ENCODE measurements at places on chromosomes 6 and 20. TPM values are rescaled to one million over a fixed set of nuclear protein-coding genes. Genes with fewer than 3 reads are reported as not detected.

The LGSN gene
- not detected for total RNA-seq

The NT5E gene
- total RNA-seq, result 280 TPM

The IP6K3 gene
- under 0.01 TPM for total RNA-seq

The GSTA2 gene
- total RNA-seq, result not detected

The CPXM1 gene
- total RNA-seq, result 0.88 TPM

DNA sequence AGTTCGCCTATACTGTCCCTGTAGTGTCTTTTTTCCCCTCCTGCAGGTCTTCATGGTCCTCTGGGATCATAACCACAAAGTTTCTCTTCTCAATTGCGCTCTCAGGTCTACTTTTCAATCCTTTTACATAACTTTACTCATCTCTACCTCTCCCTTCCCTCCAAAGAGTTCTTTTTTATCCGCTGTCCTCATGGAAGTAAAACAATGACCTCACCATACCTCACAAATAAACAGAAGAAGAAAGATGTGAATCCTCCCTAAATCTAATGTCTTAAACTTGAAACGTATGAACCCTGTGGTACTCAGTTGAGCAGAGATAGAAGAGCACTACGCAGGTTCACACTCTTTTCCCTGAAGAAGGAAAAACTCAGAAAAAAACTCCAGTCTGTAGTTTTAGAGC, 12.1 kb upstream of the HLA-DQA1 start:
- no peak overlapping the region for H3K4me3 ChIP-seq
- H3K27ac ChIP-seq, result no peak overlapping the region
- no peaks in the 10 kb centered on the region for H3K4me1 ChIP-seq
- no peaks in the 10 kb centered on the region for H3K36me3 ChIP-seq
- H3K27me3 ChIP-seq, result no peaks in the 10 kb centered on the region
- no peak for DNase-seq

GRCh38 chr6:167877994-167878779, 51.5 kb downstream of the AFDN start:
- no peak overlapping the region for H3K4me3 ChIP-seq
- no peak overlapping the region for H3K27ac ChIP-seq
- H3K27me3 ChIP-seq, result no peaks in the 10 kb centered on the region
- no peaks in the 10 kb centered on the region for H3K36me3 ChIP-seq
- no peaks in the 10 kb centered on the region for H3K4me1 ChIP-seq

- no peak for DNase-seq
- H3K36me3 ChIP-seq, result no peaks in the 10 kb centered on the region
- no peak overlapping the region for H3K4me3 ChIP-seq
- peaks cover 10% of the 10 kb centered on the region for H3K4me1 ChIP-seq
- H3K27ac ChIP-seq, result no peak overlapping the region
Observed at GRCh38 chr20:3678856-3679720, 2.7 kb downstream of the ADAM33 start.

DNA sequence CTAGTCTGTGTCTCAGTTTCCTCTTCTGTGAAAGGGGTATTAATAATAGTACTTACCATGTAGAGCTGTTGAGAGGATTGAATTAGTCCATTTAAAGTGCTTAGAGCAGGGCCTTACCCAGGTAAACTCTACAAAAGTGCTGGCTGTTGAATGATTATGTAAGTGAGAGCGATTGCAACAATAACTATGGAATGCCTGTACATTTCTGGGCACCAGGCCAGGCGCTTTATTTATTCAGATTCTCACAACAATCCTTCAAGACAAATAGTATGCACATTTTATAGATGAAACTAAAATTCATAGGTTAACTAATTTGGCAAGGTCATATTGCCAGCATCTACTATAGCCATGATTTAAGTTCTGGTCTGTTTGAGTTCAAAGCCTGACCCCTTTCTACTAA, 78.3 kb upstream of the MMS22L start:
- no peak overlapping the region for H3K4me3 ChIP-seq
- no peaks in the 10 kb centered on the region for H3K27me3 ChIP-seq
- H3K27ac ChIP-seq, result no peak overlapping the region
- DNase-seq, result peak; percentile 5
- no peaks in the 10 kb centered on the region for H3K36me3 ChIP-seq

DNA sequence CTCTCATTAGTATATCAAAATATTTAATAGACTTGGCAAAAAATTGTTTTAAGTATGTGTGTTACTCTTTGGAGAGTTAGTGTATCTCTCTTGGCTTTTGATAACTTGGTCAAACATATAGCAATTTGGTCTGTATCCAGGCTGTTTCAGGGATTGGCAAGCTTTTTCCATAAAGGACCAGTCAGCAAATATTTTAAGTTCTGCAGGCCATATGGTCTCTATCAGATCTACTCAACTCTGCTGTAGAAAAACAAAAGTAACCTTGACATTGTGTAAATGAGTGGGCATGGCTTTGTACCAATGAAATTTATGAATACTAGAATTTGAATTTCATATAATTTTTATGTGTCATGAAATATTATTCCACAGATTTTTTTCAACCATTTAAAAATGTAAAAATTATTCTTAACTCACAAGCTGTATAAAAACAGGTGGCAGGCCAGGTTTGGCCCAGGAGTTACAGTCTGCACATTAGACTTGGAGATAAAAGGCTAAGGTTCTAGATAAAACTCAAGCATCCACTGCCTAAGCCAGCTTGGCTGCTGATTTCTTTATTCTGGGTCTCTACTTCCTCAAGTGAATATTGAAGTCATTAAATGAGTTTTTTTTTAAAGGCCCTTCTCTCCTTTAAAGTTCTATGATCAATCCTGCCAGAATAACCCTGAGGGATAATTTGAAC, 13.7 kb downstream of the GSTA4 start:
- no peaks in the 10 kb centered on the region for H3K4me1 ChIP-seq
- no peak overlapping the region for H3K27ac ChIP-seq
- H3K4me3 ChIP-seq, result no peak overlapping the region
- H3K27me3 ChIP-seq, result no peaks in the 10 kb centered on the region

DNA sequence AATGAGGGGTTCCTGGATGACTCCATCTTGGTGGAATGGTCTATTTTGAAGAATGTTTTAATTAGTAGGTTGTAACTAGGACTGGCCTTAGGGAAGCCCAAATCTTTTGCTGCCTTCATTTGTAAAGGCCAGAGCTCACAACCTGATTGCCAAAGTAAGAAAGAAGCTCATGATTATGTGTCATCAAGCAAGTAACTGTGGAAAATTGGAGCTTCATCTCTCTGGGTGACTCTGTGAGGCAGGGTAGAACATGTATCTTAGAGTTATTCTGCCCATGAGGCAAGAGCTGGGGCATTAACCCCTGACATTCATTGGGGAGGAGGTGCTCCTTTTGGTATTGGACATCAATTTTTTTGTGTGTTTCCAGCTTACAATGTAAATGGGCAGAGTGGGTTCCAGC, 273.9 kb upstream of the JAG1 start:
- no peaks in the 10 kb centered on the region for H3K27me3 ChIP-seq
- no peak for DNase-seq
- no peaks in the 10 kb centered on the region for H3K36me3 ChIP-seq

DNA sequence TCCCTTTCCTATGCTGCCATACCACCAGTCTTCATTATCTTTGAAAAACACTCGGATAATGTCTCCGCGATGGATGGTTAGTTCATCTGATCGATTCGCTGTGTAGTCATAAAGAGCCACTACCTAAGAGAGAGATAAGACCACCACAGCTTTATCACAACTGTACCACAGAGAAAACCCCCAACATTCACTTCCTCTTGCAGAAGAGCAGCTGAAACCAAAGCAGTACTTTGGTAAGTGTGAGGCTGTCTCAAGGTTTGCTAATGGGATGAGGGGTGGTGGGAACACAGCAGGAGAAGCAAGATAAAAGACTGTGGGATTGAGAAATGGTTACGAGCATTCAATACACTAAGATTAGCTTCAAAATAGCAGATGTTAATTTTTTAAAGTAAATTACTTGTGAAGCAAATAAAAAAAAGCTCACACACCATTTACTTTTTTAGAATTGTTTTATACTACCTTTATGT, 142.1 kb downstream of the MYB start:
- H3K27ac ChIP-seq, result no peak overlapping the region
- H3K36me3 ChIP-seq, result peaks cover 3% of the 10 kb centered on the region
- H3K4me3 ChIP-seq, result no peak overlapping the region
- no peaks in the 10 kb centered on the region for H3K27me3 ChIP-seq

- H3K4me3 ChIP-seq, result no peak overlapping the region
- DNase-seq, result no peak
- H3K36me3 ChIP-seq, result no peaks in the 10 kb centered on the region
- no peak overlapping the region for H3K27ac ChIP-seq
- no peaks in the 10 kb centered on the region for H3K27me3 ChIP-seq
- no peaks in the 10 kb centered on the region for H3K4me1 ChIP-seq
Observed at GRCh38 chr6:42269553-42269952, 51.9 kb upstream of the MRPS10 start.

DNA sequence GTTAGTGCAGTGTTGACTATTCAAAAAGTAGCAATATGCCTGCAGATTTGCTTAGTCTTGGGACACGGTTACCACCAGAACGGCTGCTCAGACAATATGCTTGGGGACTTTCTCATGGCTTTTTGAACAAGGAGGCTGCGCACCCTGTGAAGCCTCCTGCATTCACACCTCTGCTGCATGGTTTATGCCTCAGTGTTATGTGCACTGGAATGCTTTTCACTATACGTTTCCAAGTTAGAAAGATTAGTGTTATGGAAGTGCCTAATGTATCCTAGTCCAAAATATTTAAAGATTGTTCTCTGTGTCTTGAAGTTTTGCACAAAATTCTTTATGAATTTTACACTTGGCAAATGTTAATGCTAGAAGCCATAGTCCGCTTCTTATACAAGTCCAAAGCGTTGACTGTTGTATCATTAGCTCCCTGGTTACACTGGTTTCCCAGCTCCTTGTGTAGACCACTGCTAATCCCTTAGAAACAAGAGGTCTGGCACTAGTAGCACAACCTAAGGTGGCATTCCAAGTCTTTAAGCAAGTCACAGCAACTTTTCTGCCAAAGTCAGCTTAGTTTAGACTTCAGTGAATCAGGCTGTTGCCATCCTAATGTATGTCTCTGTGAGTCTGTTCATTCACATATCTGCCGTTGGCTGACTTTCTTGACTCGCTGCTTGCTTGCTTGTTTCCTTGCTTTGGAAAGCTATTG, 26.3 kb upstream of the SLC22A1 start:
- DNase-seq, result no peak
- no peaks in the 10 kb centered on the region for H3K27me3 ChIP-seq
- H3K36me3 ChIP-seq, result peaks cover 46% of the 10 kb centered on the region
- no peak overlapping the region for H3K4me3 ChIP-seq

GRCh38 chr6:142960098-142960497, 15.1 kb upstream of the HIVEP2 start:
- H3K27ac ChIP-seq, result no peak overlapping the region
- no peaks in the 10 kb centered on the region for H3K36me3 ChIP-seq
- no peak overlapping the region for H3K4me3 ChIP-seq
- DNase-seq, result peak; percentile 62
- H3K27me3 ChIP-seq, result no peaks in the 10 kb centered on the region
- peaks cover 7% of the 10 kb centered on the region for H3K4me1 ChIP-seq

- no peaks in the 10 kb centered on the region for H3K27me3 ChIP-seq
- no peak overlapping the region for H3K27ac ChIP-seq
- peak; percentile 81 for DNase-seq
- no peaks in the 10 kb centered on the region for H3K36me3 ChIP-seq
- no peak overlapping the region for H3K4me3 ChIP-seq
Observed at GRCh38 chr20:61932199-61932592, 133.5 kb downstream of the TAF4 start.

- H3K4me3 ChIP-seq, result no peak overlapping the region
- H3K27me3 ChIP-seq, result no peaks in the 10 kb centered on the region
- peaks cover 35% of the 10 kb centered on the region for H3K36me3 ChIP-seq
- no peak for DNase-seq
Observed at GRCh38 chr20:41091927-41092326, 45.4 kb upstream of the PLCG1 start.

GRCh38 chr6:91278416-91278815, 691.5 kb upstream of the MAP3K7 start:
- no peak overlapping the region for H3K27ac ChIP-seq
- H3K36me3 ChIP-seq, result no peaks in the 10 kb centered on the region
- no peaks in the 10 kb centered on the region for H3K4me1 ChIP-seq
- H3K27me3 ChIP-seq, result no peaks in the 10 kb centered on the region
- H3K4me3 ChIP-seq, result no peak overlapping the region

- no peak overlapping the region for H3K27ac ChIP-seq
- H3K27me3 ChIP-seq, result peaks cover 6% of the 10 kb centered on the region
- no peaks in the 10 kb centered on the region for H3K36me3 ChIP-seq
- H3K4me1 ChIP-seq, result peaks cover 27% of the 10 kb centered on the region
- no peak overlapping the region for H3K4me3 ChIP-seq
Observed at GRCh38 chr6:12345694-12346058, 55.5 kb downstream of the EDN1 start.

DNA sequence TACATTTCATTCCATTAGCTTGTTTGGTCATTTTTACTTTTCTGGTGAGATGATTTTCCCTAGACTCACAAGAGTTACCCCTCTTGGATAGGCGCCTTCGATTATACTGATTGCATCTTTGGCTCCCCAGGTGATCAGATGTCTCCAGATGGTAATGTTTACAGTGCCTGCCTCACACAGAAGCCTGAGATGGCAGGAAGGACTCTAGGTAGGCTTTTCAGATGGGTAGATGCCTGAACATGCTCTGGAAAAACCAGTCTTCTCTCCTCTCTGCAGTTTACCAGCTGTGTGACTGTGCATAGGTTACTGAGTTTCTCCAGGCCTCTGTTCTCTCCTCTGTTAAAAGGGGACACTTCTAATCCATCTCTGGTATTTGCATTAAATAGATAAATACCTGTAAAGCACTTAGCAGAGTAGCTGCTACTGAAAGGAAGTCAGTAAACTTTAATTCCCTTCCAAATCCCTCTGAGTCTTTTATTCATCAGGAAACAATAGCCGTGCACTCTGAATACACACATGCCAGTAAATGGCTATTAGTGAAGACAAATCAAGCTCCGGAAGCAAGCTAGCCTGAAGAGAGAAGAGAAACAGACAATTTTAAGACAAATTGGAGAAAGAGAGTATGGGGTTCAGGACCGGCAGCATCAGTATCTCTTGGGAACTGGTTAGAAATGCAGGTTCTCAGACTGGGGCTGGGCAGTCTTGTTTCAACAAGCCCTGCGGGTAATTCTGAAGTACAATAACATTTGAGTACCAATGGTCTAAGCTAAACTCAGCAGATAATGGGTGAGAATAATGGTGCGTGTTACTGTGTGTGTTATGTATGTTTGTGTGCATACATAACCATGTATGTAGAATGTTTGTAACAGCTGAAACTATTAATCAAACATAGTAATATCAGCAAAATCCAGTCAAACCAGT, 139.4 kb downstream of the UST start:
- H3K27ac ChIP-seq, result no peak overlapping the region
- no peak for DNase-seq
- no peaks in the 10 kb centered on the region for H3K36me3 ChIP-seq
- H3K4me3 ChIP-seq, result no peak overlapping the region
- H3K27me3 ChIP-seq, result no peaks in the 10 kb centered on the region

- peaks cover 19% of the 10 kb centered on the region for H3K4me1 ChIP-seq
- no peaks in the 10 kb centered on the region for H3K27me3 ChIP-seq
- no peak for DNase-seq
- H3K36me3 ChIP-seq, result no peaks in the 10 kb centered on the region
- H3K4me3 ChIP-seq, result no peak overlapping the region
- H3K27ac ChIP-seq, result no peak overlapping the region
Observed at GRCh38 chr6:12544821-12545565, 171.6 kb upstream of the PHACTR1 start.

DNA sequence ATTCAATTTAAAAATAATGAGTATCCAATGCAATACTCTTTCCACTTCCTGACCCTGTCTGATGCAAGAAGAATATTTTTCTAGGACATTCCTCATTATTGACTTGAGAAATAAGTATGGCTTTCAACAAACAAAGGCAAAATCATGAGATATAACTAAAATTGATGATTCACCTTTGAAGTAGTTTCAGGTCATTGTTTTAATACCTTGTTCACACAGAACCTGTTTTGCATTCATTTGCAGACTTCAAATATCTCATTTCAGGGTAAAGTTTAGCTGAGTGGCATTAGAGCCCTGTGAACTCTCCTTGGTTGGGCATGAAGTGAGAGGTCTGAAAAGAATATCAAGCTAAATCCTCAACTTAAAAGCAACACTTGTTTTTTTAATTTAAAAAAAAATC, 309.2 kb downstream of the NRN1 start:
- H3K4me3 ChIP-seq, result no peak overlapping the region
- H3K27ac ChIP-seq, result no peak overlapping the region
- H3K4me1 ChIP-seq, result peaks cover 12% of the 10 kb centered on the region

Measured in osteoblast (primary cell).